ENCODE measurements at places on chromosomes 6 and 20.
A peak's percentile ranks its signal among the peaks of the same experiment; 100 is the strongest.

DNA sequence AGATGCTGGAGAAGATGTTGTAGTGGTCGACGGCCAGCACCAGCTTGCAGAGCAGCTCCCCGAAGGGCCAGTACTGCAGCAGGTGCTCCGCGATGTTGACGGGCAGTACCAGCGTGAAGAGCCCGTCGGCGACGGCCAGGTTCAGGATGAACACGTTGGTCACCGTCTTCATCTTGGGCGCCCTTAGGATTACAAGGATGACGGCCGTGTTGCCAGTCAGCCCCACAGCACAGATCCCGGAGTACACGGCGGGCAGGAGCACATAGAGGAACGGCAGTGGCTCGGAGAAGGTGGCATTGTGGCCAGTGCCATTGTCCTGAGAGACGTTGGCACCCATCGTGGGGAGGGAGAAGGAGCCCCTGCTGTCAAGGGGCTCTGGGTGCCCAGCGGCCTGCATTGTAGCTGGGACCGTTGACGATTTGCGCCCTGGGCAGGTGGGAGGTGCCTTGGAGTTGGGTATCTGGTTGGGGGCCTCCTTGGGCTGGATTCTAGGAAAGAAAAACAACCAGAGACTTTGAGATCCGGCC, 867 bp downstream of the NPBWR2 start:
- DNase-seq = no peak

DNA sequence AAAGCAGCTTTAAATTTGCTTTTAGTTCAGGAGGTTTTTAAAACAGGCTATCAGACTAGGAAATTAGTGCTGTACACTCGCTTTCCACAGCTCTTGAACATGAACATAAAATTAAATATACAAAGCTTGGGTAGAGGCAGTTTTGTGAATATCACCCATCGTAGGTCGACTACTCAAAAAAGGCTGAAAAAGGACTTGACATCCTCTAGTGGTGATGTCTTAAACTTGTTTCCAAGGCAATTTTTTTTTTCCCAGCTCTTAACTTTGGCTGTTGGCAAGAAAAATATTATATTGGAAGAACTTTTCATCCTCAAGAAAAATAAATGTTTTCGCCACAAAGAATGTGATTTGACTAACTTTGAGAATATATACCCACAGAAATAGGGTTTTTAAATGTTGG, 2.9 kb downstream of the MAP7 start:
- DNase-seq = peak; percentile 21

DNA sequence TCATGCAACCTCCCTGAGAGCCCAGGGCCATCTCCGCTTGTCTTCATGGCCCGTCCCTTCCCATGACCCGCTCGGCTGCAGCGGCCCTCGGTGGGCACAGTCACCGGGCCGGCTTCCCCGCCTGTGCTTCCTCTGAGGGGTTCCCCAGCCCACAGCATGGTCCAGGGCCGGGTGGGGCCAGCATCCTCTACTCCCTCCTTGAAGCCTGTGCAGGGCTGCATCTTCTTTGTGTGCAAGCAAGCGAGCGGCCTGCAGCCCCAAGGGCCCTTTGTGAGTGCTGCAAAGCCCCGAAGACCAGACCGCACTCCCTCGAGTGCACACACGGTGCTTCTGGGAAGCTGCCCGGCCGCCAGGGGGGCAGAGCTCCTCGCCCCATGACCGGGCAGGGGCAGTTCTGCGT, 265.8 kb downstream of the TAF4 start:
- DNase-seq = no peak

DNA sequence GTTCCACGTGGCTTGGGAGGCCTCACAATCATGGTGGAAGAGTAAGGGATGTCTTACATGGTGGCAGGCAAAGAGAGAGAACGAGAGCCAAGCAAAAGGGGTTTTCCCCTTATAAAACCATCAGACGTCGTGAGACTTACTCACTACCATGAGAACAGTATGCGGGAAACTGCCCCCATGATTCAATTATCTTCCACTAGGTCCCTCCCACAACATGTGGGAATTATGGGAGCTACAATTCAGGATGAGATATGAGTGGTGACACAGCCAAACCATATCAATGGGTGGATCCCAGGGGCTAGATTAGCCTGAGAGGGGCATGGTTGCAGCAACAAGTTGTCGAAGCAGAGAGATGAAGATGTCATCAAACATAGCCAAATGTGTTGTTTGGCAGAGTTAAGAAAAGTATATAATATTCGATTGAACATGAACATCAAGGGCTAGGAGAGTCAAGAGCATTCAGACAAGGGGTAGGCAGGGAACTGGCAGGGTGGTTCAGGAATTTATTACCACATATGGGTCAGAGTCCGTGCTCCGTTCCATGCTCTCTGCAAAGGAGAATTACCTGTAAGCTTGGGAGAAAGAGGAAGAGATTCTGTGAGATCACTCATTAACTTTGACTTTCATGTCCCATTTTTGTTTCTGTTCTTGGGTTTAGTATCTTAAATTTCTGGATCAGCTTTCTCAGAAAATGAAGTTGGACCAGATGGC, 98.8 kb downstream of the CCDC170 start:
- DNase-seq = no peak

DNA sequence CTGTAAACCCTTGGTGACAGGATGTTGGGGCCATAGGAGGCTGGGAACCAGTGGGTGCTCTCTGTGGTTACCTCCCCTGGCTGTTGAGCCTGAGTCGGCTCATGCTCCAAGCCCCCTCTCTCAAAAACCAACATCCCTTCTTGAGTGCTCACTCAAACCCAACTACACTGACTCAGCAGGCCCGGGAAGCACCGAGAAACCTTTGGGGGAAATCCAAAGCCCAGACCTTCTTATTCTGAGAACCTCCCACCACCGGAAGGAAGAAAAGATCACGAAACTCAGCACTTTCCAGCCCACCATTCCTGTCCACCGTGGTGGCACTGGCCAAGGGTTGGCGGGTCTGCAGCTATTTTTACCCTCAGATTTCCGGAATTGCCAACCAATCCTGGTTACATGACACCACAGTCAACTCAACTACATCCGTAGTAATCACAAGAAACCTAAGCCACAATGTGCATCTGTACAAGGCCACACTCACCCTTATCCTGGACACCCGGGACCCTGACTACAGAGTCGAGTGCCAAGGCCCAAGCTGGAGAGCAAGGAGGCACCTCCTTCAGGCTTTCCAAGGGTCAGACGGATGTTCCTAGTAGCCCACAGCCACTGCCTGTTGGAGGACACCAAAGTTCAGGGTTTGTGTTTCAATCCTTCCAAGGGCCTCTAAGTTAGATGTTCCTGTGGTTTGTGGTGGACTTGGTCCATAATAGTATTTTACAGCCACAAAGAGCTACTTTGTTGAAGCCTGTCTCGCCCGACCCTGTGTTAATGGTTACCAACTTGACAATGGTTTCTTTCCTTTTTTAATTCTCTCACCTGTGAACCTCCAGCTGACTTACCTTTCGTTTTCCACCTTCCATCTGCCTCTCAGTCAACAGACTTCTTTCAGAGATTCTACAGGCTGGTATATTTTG, 317.0 kb downstream of the CDC5L start:
- no peak for DNase-seq

DNA sequence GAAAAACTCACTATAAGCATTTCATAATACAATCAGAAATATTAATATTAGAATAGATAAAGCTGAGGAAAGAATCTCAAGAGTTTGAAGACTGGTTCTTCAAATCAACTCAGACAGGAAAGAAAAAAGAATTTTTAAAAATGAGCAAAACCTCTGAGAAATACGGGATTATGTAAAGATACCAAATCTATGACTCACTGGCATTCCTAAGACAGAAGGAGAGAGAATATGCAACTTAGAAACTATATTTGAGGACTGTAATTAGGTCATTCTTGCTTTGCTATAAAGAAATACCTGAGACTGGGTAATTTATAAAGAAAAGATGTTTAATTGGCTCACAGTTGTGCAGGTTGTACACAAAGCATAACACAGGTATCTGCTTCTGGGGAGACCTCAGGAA, 665.1 kb downstream of the RNF144B start:
- DNase-seq = no peak

DNA sequence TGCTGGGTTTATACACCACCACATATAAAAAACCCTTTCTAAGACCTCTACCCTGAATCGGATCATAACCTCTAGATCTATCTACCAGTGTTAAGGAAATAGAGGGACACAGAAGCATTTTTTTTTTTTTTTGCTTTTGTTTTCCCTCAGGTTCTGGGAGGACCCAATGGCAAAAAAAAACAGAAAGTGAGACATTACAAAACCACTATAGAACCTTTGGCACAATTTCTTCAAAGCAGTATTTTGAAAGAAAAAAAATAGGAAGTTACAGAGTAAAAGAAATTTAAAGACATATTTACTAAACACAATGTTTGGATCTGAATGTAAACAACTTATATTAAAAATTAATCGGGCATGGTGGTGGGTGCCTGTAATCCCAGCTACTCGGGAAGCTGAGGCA, 1258.7 kb upstream of the GJE1 start:
- DNase-seq = no peak

DNA sequence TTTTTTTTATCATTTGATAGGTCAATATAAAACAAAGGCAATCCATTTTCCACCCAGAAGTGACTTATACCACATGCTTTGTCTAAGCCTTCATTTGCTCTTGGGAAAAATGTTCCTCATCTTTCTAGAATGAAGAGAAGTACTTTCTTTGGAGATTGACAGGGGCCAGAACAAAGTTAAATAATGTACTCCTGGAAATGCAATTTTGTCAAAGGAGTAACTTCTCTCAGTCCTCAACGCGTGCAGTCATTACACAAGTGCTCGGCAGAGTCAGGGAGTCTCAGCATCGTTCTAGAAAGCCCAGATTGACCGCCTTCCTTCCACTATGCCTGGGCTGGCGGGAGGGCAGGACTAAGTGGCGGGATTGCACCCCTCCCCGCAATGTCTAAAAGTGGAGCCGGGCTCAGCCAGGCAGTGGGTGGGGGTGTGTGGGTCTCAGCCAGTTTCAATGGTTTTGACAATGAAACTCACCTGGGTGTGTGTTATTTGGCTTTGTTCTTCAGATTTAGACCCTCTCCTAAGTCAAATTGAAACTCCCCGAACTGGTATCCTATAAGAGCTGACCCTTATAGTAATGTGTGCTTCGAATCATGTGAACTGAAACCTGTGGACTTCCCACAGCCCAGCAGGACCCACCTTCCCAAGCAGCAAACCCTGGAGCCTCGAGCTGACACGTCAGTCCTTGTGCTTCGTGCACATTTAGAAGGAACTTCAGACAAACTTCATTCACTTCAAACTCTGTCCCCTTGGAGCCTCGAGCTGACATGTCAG, 63.2 kb upstream of the DUSP22 start:
- DNase-seq = no peak

DNA sequence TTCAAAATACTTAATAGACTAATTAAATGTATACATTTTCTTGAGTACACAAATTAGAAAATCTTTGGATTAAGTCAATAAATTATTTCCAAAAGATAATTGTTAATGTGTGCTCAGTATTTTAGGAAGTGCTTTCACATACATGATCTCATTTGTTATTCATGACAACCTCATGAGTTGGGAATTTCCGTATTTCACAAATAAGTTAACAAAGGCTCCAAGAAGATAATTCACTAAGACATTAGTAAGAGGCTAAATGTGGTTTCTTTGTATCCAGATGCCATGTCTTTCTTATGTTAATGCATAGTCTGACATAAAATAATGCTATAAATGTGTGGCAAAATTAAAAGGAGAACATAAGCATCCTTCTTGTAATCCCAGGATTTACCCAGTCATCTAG, 79.5 kb upstream of the TCF21 start:
- DNase-seq = no peak

DNA sequence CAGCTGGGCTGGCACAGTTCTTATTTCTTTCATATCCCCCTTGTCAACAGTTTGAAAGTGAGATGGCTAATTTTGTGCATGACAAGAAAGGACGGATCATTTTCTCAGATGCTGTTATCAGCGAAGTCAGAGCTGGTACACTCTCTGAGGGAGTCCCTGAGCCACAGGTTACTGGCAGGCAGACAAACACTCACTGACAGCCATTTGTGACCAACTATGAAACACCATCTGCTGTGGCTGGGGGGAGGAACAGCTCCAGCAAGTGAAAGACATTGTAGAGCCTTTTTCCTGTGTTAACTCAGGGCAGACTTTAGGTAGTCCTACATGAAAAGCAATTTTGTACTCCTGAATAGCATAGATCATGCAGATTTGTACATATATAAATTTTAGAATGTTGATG, 22.2 kb downstream of the OLIG3 start:
- DNase-seq = no peak

DNA sequence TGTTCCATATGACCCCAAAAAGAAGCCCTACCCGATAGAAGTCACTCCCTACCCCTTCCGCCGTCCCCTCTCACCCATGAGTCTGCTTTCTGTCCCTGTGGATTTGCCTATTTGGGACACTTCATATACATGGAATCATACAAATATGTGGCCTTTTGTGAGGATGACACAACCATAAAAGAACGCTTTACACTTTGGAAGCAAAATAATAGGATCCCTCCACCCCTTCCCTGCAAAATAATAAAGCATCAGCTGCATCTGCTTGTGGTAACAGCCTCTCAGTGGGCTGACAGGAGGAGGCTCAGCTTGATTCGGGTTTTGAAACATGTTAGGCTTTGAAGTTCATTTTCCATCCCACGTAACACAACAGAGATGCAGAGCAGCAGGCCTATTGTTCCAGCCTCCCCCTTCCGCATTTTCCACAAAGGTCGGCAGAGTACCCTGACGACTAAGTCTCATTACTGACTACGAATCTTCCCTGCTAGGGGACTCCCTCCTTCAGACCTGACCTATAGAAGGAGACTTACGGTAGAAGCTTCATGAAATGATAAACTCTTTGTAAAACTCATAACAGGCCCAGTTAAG, 99.1 kb downstream of the ALDH8A1 start:
- no peak for DNase-seq

DNA sequence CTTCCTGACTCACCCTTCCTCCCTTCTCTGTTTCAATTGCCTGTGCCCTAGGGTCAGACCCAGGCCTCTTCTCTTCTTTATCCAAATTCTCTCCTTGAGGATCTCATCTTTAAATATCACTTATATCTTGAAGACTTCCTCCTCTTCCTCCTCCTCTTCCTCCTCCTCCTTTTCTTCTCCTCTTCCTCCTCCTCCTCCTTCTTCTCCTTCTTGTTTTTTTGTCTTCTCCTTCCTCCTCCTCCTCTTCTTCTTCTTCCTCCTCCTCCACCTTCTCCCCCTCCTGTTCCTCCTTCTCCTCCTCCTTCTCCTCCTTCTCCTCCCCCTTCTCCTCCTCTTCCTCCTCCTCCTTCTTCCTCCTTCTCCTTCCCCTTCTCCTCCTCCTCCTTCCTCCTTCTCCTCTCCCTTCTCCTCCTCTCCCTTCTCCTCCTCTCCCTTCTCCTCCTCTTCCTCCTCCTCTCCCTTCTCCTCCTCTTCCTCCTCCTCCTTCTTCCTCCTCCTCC, 127.6 kb upstream of the AKIRIN2 start:
- DNase-seq = no peak

DNA sequence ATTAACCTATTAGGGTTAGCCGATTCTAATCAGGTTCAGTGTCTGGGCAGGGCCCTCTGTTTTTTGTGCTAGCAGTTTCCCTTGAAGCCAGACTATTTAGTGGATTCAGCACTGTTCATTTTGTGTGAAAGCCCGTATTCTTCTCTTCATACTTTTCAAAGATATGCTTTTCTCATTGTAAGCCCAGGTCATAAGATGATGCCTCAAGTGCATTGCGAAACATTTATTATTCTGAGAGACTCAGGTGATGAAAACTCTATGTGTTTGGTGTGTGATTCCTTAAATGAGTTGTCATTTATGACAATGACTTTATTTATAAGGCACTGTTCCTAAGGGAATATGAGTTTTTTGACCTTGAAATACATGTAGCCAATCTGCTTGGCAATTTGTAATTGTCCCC, 851.0 kb upstream of the FLRT3 start:
- DNase-seq = no peak

Measured in GM04504 (cell line).